ENCODE measurements at places on chromosomes 3 and 15.

DNA sequence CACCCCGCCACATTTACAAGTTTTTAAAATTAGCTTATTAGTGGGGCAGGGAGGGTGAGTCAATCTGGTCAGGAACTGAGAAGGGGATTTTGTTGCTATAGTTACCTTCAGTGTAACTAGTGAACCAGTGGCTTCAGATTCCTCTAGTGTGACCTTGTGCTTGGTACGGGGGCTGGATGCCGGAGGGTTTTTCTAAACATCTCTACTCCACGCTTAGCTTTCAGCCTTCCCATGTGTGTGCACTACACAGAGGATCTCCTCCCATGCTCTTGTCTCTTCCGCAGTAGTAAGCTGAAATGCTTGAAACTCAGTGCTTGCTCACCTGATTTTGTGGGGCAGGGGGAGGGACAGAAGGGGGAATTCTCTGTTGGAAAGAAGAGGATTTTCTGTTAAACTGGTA, 67.9 kb upstream of the AKAP13 start:
- DNase-seq: peak; percentile 45

DNA sequence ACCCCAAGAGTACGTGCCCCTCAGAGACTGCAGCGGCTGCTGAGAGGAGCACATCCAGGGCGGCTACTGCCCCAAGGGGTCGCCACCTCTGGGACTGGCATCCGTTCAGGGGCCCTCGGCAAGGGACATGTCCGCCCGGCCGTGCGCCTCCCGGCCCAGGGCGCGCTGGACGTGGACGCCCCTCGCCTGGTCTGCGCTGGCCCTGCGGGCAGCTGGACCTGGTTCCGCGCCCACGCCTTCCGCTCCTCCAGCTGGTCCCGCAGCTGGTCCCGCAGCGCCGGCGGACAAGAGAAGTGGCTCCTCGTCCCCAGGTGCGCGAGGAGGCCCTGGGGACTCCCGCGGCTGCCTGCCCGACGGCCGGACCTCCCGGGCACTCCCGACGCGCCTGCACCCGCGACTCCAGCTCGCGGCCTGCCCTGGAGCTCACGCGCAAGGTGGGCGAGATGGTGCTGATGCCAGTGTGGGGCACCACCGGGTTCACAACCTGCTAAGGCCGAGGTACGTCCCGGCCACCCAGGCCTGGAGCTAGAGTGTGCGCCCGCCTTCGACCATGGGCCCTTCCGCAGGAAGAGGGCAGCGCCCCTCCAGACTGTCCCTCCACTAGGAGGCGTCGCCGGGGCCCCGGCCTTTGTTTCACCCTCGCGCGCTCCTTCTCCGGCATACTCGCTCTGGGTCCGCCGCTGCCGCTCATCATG, 14.4 kb upstream of the GP9 start:
- DNase-seq: no peak

GRCh38 chr3:176692199-176692965, 504.9 kb downstream of the TBL1XR1 start:
- DNase-seq: no peak

DNA sequence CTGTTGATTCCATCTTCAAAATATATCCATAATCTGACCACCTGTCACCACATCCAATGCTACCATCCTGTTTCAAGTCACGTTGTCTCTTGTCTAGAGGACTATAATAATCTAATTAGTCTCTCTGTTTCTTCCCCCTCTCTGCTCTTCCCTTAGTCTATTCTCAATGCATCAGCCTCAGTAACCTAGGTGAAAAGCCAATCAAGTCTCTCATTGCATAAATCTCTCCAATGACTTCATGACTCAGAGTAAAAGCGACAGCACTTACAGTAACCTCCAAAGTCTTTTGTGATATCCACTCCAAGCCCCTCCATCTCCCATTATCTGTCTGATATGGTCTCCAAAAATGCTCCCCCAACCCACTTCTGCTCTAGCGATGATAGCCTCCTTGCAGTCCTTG, 7.2 kb downstream of the UBA3 start:
- no peak for DNase-seq

DNA sequence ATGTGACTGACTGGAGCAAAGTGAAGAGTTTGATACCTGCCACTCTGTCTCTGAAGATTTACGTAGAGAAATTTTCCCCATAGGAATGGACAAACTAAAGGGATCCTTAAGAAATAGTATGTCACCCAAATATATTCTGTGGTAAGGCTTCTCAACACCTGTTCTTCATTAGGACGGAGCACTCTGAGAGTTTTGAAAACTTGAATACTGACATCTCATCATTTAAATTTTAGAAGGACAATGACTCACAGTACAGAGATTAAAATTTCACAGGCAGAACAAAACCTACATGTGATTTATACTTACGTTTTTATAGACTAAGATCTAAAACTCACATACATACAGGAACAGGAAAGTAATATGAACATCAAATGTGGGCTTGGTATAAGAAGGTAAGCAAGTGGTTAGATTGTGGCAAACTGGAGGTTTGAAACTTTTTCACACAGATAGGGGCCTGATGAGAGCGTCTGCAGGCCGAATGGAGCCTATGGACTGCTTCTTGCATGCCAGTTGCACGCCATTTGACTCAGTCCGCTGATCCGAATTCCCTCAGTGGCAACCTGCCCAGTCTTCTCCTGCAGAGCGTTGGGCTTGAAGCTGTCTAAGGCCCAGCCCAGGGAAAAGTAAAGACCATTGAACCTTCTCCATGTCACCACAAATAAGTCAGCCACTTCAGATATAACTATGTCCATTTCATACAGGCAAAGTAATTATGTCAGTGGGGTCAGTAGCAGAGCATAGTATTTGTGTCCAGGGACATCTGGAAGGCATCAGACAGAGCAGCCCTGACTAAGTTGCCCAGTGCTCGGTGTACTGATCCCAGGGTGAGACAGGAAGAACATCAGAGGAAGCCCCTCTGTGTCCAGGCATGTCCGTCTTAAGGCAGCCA, 45.7 kb downstream of the ZBTB38 start:
- DNase-seq: no peak

GRCh38 chr15:82656641-82657266, 9.6 kb upstream of the CPEB1 start:
- DNase-seq: no peak

DNA sequence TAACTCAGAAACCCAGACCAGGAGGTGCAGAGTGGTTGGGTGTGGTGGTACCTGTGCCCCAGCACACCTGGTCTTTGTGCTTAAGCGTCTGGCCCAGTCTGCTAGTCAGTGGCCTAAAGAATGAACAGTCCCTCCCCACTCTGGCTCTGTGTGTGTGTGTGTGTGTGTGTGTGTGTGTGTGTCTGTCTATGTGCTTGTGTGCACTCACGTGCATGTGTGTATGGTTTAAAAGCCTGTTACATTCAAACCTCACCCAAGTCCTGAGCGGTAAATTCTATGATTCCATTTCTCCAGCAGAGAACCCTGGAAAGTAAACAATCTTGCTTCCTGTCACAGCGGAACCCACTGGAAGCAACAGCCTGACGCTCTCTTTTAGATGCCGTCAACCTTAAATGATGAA, 34.2 kb downstream of the EDEM1 start:
- DNase-seq: no peak

DNA sequence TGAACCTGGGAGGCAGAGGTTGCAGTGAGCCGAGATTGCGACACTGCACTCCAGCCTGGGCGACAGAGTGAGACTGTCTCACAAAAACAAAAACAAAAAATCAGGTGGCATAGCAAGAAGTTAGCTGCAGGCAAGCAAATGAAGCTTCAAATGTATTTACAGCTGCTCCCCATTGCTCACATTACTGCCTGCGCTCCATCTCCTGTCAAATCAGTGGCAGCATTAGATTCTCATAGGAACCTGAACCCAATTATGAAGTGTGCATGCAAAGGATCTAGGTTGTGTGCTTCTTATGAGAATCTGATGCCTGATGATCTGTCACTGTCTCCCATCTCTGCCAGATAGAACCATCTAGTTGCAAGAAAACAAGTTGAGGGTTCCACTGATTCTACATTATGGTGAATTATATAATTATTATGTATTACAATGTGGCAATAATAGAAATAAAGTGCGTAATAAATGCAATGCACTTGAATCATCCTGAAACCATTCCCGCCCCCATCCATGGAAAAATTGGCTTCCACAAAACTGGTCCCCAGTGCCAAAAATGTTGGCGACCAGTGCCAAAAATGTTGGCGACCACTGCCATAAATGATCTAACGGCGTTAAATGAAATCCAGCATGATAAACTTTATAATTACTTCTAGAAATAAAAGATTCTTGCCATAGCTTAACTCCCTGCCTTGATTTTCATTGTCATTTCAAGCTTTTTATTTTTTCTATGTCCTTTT, 616.7 kb upstream of the NAALADL2 start:
- DNase-seq: no peak

DNA sequence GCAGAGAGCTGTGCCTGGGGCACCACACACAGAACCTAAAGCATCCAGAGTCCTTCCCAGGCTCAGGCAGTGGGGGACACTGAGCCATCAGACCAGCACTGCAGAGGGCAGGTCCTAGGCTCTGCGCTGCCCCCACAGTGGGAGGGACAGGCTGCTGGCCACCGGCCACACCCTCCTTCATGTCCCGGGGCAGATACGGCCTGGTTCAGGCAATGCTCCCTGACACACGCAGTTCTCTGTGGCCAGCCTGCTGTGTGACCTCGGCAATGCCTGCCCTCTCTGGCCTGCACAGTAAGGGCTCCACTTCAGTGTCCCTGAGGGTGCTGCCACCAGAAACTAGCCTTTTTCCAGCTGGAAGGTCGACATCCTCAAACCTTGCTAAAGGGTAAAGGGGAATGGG, 12.4 kb downstream of the LINGO1 start:
- DNase-seq: no peak

GRCh38 chr15:72836676-72837330, 53.2 kb upstream of the ADPGK start:
- DNase-seq: no peak

GRCh38 chr15:90729261-90729660, 12.1 kb downstream of the BLM start:
- no peak for DNase-seq

GRCh38 chr3:18424729-18425640, at the start of gene SATB1:
Gene SATB1 (minus strand): TSS chr3:18425339. CDS start chr3:18420967, 4,372 bp downstream.
- no peak for DNase-seq

GRCh38 chr3:67377299-67377698, 277.1 kb downstream of the SUCLG2 start:
- DNase-seq: no peak

- no peak for DNase-seq
Observed at GRCh38 chr3:139769796-139770195, 92.0 kb upstream of the NMNAT3 start.

GRCh38 chr3:3189102-3189727, 9.7 kb upstream of the CRBN start:
- DNase-seq: no peak

GRCh38 chr3:123090728-123091531, 24.1 kb downstream of the PDIA5 start:
- DNase-seq: no peak
